ENCODE measurements at places on chromosomes 4 and X.

- no peak for DNase-seq
These were observed 452.9 kb downstream of the IL1RAPL1 start for GRCh38 chrX:29040160-29040559.

DNA sequence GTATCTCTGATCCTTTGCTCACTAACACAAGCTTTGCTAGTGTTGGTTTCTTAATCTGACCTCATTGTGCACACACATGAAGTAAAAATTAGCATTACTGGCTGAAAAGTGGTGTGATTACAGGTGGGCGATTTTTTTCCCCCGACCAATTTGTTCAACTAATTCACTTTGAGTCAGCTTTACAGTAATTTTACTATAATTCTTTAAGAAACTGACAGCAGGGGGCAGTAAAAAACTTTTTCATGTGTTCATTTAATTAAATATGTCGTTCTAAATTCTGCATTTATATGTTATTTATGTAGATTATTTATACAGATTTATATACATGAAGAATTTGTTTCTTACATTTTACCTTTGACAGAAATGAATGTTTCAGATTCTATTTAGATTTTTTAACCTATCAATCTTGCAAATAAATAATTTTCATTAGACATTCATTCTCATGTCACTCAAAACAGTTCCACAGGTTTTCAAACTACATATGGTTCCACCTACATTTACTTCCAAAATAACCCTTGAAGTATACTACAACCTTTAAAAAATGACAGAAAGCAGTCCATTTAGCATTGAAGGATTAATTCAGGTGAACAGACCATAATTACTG lies 17.5 kb downstream of the PALLD start:
- peak; percentile 17 for DNase-seq

DNA sequence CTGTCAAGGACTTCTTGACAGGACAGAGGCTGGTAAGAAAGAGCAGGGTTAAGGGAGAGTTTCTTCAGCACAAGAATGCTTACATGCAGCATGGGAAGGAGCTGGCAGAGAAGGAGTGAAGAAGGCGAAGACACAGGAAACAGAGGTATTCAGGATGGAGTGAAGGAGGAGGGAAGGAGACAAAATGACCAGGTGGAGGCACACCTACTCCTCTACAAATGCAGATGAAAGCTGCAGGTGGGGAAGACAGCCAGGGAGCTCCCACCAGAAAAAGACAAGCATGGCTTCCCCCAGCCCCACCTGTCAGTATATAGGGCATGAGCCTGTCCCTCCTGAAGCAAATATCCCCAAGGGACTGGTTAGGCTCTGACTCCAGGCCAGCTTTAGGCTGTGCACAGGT lies 29.6 kb upstream of the NKRF start:
- no peak for DNase-seq

- DNase-seq, result no peak
These were observed 406.6 kb downstream of the PCDH10 start for GRCh38 chr4:133555671-133556070.

Data from mesendoderm (in vitro differentiated cells).